ENCODE measurements at places on chromosomes 3 and 15.

DNA sequence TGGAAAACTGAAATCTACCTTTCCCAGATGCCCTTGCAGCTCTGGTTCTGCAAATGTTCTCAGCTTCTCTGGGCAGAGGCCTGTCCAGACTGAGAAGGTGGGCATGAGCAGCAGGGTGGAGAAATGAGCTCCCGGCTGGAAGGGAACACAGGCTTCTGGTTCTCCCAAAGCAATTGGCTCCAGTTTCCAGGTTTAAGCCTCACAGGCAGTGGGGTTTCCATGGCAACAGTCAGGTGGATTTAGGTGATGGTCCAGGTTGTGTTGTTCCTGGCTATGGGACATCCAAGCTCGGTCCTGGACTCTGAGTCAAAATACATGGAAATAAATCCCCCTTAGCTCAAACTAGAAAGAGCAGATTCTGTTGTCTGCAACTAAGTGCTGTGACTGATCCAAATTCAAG is 94.6 kb upstream of the IQSEC1 start:
- DNase-seq: no peak

- DNase-seq: no peak
Measured at GRCh38 chr3:74139648-74140047, 474.8 kb downstream of the CNTN3 start.

DNA sequence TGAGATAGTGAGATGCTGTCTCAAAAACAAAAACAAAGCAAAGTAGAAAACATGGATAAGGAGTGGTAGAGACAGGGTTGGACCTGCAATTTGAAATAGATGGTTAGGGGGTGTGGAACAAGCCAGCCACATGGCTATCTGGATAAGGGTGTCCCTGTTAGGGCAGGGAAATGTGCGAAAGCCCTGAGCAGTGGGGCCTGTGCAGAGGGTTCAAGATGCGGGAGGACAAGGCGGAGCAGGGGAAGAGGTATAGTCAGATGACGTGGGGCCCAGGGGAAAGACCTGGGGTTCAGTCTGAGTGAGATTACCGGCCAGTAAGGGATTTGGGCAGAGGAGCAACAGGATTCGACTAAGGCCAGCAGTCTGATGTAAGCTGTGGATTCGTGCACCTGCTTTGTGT is 18.4 kb upstream of the NR2E3 start:
- no peak for DNase-seq

GRCh38 chr15:89385596-89386331 is 51.1 kb upstream of the POLG start:
- no peak for DNase-seq

- DNase-seq: no peak
Measured at GRCh38 chr3:167125612-167126407, 254.3 kb downstream of the ZBBX start.

- DNase-seq: no peak
Measured at GRCh38 chr15:50943638-50944037, 35.2 kb downstream of the AP4E1 start.

GRCh38 chr3:183572935-183573334 is 17.4 kb upstream of the KLHL6 start:
- no peak for DNase-seq

DNA sequence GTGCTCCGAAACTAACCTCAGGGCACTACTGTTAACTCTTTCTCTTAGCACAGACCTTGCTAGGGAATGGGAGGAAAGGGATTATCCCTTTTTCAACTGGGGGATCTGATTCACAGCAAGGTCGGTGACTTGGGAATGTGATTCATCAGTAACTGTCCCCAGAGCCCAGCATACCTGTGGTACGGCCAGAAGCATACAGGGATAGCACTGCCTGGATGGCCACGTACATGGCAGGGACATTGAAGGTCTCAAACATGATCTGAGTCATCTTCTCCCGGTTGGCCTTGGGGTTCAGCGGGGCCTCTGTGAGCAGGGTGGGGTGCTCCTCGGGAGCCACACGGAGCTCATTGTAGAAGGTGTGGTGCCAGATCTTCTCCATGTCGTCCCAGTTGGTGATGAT is 2.3 kb downstream of the ACTC1 start:
- DNase-seq: no peak

GRCh38 chr3:42216302-42216701 is 49.7 kb downstream of the CCK start:
- no peak for DNase-seq

DNA sequence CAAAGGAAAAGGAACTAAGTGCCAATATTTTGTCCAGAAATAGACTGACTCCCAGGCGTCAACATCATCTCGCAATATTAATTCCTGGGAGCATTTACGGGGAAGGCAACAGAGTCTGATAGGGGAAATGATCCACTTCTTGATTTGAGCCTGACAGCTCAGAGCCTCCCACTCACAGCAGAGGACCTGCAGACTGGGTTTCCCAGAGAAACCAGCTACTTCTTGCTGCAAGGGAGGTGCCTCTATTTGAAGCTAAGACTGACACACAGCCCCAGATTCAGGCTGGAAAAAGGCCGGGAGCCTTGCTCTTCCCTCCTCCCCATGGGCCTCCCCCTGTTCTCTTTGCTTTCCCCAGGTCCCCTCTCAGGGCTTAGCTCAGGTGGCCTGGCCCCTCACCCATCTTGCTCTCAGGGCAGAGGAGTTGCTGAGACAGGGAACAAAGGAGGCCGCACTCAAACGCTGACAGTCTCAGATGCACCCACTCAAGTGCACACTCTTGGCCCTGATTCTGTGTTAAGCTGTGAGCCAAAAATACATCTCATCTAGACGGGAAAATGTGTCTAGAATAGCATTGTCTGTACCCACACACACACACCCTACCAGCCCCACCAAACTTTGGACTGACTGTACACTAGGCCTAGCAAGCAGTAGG is 49.8 kb upstream of the DCLK3 start:
- DNase-seq: no peak

- no peak for DNase-seq
Measured at GRCh38 chr3:49255112-49255511, 21.9 kb downstream of the C3orf62 start.

DNA sequence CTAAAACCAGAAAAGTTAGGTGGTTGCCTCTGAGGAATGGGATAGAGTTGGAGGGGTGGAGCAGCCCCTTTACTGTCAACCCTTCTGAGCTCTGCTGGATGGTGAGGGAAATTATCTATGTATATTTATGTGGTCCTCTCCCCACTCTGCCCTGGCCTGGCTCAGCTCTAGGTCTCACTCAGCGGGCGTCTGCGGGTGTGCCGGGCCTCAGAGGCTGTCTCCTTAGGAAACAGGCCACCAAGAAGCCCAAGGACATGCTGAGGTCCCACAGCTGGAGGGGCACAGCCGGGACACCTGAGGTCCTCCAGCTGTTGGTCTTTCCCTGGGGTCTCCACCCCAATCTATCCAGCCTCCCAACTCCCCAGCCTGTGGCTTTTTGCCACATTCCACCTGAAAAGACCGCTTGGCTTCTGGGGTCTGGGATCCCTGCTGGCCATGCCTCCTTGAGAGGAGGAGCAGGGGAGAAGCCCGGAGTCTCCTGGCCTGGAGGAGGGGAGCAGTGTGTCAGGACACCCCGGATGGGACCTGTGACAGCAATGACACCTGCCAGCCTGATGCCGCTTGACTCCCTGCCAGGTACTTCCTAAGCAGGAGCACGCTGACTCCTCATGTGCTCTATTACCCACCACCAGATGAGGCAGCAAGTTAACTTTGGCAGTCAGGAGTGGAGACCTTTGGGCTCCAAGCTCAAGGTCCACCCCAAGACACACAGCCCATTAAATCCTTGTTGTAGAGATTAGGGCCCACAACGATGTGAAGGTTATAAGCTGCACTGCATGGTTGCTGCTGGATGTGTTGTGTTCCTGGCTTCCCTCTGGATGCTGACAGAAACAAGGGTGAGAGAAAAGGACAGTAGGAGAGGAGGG is at the start of gene SLC28A1:
SLC28A1 (plus strand) TSS at position 747 of the 866 bp plus-strand sequence. CDS start 3,099 bp downstream, outside the sequence.
- DNase-seq: no peak

- DNase-seq: no peak
Measured at GRCh38 chr3:19173945-19174344, 25.6 kb downstream of the KCNH8 start.

GRCh38 chr3:159139326-159139725 is 337.5 kb downstream of the MFSD1 start:
- no peak for DNase-seq

DNA sequence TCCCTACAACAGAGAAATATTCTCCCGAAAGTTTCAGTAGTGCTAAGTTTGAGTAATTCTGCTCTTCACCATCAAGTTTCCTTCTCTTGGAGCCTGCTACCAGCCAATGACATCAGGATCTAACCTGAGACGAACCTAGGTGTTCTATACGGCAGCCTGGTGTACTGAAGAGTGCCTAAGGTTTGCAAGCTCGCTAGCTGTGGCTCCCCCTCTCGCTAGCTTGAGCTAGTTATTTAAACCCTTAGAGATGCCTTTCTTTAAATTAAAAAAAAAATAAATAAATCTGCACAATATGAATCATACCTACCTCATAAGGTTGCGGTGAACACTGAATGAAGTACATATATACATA is 1.4 kb upstream of the COL8A1 start:
- no peak for DNase-seq

Measured in erythroblast (primary cell).